ENCODE measurements at places on chromosomes 6 and 20.

- DNase-seq = no peak
Observed at GRCh38 chr6:45592991-45593390, 215.3 kb upstream of the SUPT3H start.

- no peak for DNase-seq
Observed at GRCh38 chr6:137283080-137283479, 63.9 kb upstream of the IFNGR1 start.

- no peak for DNase-seq
Observed at GRCh38 chr6:143061597-143062385, 1.1 kb downstream of the AIG1 start.

DNA sequence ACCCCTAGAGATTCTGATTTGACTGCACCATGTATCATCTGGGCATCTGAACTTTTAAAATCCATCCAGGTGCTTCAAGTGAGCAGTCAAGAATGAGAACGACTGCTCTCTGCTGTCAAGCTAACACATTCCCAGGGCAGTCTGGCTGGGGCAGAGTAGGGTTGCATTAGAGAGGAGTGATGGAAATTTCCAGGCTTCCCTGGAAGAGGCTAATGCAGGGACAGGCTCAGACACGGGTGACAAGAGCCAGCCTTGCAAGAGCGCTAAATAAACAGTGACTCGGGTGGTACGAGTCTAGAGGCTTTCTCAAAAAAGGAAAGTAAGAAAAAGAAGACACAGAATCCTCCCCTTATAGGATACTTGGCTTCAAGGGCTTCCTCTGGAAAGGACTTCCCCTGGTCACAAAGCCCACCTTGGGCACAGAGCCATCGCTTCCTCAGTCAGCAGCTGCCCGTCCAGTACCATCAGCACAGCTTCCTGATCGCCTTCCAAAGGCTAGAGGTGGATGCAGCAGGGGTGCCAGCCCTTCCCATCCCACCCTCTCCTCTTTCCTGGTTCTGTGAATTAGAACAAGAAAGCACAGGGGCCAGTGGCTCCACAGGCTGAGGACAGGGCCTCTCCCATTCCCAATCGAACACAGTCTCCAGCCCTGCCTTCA is 177.4 kb upstream of the RREB1 start:
- no peak for DNase-seq

DNA sequence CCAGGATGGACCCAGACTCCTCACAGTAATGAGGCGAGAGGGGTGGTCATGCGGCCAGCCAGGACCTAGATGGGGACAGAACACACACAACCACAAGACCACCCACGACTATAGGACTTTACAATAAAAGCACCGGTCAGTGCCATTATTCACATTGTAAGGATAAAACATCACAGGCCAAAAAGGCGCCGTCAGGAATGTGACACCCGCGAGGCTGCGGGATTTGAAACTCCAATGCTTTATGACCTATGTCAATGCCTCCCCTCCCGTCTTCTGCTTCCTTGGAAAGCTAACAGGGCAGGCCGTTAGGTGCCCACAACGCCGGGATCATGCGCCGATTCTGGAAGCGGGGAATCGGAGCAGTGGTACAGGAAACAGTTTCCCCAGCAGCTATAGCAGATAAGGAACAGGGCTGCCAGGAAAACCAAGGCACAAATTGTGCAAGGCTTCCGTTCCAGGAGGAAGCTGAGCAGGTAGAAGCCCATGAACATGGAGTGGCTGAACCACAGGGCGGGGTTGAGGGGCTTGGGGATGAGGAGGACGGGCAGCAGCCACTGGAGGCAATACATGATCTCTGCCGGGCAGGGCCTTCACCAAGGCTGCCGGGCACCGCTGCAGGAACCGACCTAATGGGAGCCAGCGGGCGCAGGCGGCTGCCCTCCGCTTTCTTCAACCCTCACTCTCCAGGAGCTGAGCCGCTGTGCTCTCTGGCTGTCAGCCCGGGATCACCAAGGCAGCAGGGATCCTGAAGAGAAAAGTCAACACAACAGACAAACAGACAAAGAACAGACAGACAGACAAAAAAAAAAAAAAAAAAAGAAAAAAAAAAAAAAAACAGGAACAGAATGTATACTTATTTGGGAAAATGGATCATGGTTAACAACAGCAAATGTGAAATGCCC is 2.2 kb upstream of the NNAT start:
- DNase-seq = no peak

- no peak for DNase-seq
Observed at GRCh38 chr6:168496997-168497331, 56.0 kb downstream of the SMOC2 start.

DNA sequence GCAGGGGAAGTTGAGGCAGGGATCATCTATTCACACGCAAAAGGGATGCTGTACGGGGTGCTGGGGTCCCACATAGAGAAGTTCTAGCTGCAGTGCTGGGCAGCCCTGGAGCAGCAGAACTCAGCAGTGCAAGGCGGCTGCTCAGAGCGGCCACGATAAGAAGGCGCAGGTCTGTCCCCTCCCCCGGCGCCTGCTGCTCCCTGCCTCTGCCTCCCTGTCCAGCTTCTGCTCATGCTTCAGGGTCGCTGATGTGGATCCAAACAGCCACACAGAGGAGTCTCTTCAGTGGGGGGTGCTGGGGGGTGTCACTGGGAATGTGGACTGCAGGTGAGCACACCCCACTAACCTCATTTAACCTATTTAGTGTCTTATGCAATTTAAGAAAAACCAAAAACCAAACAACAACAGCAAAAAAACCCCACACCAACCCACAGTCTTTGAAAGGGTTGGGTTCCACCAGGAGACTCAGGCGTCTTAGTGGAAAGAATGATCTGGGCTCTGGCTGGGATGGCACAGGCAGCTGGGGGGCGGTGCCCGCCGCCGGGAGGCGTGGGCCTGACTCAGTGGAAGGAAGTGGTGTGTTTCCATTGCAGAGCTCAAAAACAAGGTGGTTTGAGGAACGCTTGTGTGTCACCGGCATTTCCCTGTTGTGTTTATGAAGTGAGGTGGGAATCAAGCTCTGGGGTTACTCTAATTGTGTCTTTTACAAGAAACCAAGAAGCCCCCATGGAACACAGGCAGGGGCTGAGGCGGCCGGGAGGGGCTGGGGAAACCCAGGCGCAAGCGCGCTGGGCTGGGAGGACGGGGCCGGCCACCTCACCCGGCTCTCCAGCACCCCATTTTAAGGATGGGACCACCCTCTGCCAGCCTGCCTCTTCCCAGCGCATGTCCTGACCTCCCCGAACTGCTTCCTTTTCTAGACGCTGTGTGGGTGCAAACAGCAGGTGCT is 55.1 kb downstream of the IRF4 start:
- DNase-seq = no peak

DNA sequence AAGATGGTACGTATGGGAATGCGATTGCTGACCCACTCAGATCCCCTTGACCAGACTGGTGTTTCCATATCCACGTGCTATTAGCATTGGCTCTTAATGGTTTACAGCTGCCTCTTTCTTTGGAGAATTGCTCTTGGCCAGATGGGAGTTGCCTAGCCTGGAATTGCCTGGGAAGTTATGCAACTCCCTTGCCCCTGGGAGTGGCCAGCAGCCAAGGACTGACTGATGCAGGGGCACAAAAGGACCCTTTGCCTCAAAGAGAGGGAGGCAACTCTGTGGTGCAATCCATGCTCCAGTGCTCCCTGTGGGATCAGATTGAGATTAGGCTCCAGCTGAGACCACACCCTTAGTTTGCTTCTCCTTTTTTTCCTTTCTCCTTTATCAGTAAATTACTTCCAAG is 203.5 kb upstream of the JAG1 start:
- DNase-seq = no peak

DNA sequence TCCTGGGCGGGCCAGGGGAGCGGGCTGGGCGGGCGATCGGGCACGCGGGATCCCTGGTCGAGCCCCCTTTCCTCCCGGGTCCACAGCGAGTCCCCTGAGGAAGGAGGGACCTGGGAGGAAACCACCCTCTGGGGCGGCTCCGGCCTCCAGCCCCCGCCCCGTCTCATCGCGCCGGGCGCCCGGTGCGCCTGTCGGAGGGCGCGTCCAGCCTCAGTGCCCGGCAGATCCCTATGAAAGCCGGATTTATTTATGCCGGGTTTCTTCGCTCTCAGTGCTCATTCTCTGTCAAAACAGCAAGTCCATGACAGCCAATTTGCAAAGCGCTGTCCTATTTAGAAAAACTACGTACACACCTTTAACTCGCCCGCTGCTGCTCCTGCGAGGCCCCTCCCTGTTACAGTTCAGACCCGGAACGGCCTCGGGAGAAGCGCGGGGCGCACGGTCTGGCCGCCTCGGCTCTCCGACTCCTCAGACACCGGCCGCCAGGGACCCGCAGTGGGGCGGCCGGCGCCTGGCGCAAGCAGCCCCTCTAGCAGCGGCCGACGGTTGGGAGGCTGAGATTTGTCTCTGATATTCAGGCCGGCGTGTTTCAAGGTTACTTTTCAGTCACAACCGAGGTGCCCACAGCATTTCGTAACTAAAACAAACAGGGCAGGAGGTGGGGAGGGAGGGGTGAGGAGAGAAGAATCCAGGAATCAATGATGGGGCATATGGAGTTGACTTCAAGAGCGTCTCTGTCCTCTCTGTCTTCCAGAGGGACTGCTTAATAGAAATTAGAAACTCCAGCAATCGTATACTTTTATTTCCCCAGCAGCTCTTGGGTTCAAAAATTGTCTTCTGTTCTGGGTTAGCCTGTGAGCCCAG is 782 bp upstream of the FOXA2 start:
- DNase-seq = no peak

DNA sequence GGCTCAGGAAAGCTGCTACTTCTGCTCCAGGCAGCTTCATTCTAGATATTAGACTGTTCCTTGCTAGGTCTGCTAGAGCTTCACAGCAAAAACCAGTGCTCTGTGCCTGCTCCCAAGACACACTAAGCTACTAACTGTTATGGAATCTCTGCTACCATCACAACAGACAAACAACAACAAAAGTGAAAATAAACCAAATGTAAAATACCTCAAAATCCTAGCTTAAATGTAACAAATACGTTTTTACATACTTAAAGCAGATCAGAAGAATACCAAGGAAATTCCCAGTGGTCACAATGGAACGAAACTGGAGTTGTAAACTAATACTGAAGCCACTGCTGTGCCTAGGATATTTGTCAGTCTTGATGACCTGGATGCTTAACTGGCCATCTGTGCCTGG is 84.6 kb upstream of the EZR start:
- no peak for DNase-seq

- no peak for DNase-seq
Observed at GRCh38 chr20:48277266-48277665, 492.0 kb upstream of the SULF2 start.

DNA sequence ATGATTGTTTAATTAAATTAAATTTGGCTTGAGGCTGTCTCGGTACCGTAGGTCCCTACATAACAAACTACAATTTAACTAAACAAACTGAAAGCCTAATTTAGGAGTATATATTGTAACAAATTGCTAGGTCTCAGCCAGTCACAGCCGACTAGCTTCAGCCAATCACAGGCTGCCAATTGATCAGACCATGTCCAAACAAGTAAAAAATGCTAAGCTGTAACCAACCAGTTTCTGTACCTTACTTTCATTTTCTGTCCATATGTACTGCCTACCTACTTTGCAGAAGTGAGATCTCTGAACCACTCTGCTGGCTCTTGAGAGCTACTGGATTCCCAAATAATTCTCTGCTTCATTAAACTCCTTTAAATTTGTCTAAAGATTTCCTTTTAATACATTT is 648.0 kb upstream of the GJE1 start:
- DNase-seq = peak; percentile 75
